ENCODE measurements at places on chromosomes 6 and 20. TPM values are rescaled to one million over a fixed set of nuclear protein-coding genes. Genes with fewer than 3 reads are reported as not detected.

GRCh38 chr6:170446841-170447560 is 106.1 kb downstream of the PSMB1 start:
- H3K4me1 ChIP-seq: no peaks in the 10 kb centered on the region
- H3K4me3 ChIP-seq: no peak overlapping the region
- H3K36me3 ChIP-seq: no peaks in the 10 kb centered on the region
- no peaks in the 10 kb centered on the region for H3K27me3 ChIP-seq
- DNase-seq: no peak

DNA sequence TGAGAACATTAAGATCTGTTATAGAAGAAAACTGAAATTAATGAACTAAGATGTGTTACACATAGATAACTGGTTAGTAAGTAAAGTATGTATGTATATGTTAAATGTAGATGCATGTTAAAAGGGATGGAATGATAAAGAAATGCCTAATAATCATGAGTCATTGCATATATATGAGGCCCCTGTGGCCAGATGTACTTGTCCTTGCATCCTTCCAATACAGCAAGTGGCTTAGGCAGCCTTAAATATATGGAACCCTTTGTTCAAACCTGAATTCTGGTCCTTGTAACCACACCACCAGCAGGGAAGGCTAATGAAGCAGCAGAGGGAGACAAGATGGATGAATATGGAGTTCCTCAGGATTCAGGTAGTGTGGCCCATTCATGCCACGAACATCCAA is 9.8 kb upstream of the AKAP7 start:
- DNase-seq: no peak
- no peaks in the 10 kb centered on the region for H3K27me3 ChIP-seq
- no peak overlapping the region for H3K4me3 ChIP-seq
- H3K4me1 ChIP-seq: no peaks in the 10 kb centered on the region

- no peaks in the 10 kb centered on the region for H3K27me3 ChIP-seq
- H3K4me1 ChIP-seq: no peaks in the 10 kb centered on the region
- no peak for DNase-seq
- H3K4me3 ChIP-seq: no peak overlapping the region
Observed at GRCh38 chr6:163122365-163122764, 292.2 kb upstream of the QKI start.

GRCh38 chr20:9886227-9886626 is 47.4 kb upstream of the PAK5 start:
- H3K4me3 ChIP-seq: no peak overlapping the region
- no peaks in the 10 kb centered on the region for H3K4me1 ChIP-seq
- no peak overlapping the region for H3K27ac ChIP-seq
- DNase-seq: no peak

GRCh38 chr20:12040261-12040660 is 122.6 kb downstream of the BTBD3 start:
- H3K4me3 ChIP-seq: no peak overlapping the region
- no peaks in the 10 kb centered on the region for H3K4me1 ChIP-seq
- H3K27ac ChIP-seq: no peak overlapping the region
- H3K36me3 ChIP-seq: no peaks in the 10 kb centered on the region
- no peak for DNase-seq
- no peaks in the 10 kb centered on the region for H3K27me3 ChIP-seq

CTCFL gene
- not detected for total RNA-seq

GTF2H4 gene
- total RNA-seq: 39.3 TPM

GRCh38 chr6:80742481-80742880 is 636.0 kb downstream of the BCKDHB start:
- H3K27ac ChIP-seq: no peak overlapping the region
- H3K27me3 ChIP-seq: no peaks in the 10 kb centered on the region
- peak; percentile 12 for DNase-seq
- no peaks in the 10 kb centered on the region for H3K4me1 ChIP-seq

GRCh38 chr6:6595952-6596351 is 7.4 kb downstream of the LY86 start:
- H3K36me3 ChIP-seq: no peaks in the 10 kb centered on the region
- no peak overlapping the region for H3K4me3 ChIP-seq
- no peaks in the 10 kb centered on the region for H3K27me3 ChIP-seq
- H3K4me1 ChIP-seq: no peaks in the 10 kb centered on the region
- DNase-seq: no peak
- H3K27ac ChIP-seq: no peak overlapping the region

GRCh38 chr6:14713008-14713960 is 532.6 kb upstream of the JARID2 start:
- H3K27ac ChIP-seq: no peak overlapping the region
- H3K36me3 ChIP-seq: no peaks in the 10 kb centered on the region
- no peaks in the 10 kb centered on the region for H3K27me3 ChIP-seq
- H3K4me3 ChIP-seq: no peak overlapping the region
- no peak for DNase-seq

OPRL1 gene
- 1.2 TPM for total RNA-seq

TSBP1 gene
- not detected for total RNA-seq

PEX3 gene
- total RNA-seq: 28.6 TPM

- no peak overlapping the region for H3K4me3 ChIP-seq
- H3K27ac ChIP-seq: no peak overlapping the region
- H3K4me1 ChIP-seq: no peaks in the 10 kb centered on the region
- H3K27me3 ChIP-seq: no peaks in the 10 kb centered on the region
Observed at GRCh38 chr6:137099689-137100403, 55.1 kb upstream of the IL20RA start.

DNA sequence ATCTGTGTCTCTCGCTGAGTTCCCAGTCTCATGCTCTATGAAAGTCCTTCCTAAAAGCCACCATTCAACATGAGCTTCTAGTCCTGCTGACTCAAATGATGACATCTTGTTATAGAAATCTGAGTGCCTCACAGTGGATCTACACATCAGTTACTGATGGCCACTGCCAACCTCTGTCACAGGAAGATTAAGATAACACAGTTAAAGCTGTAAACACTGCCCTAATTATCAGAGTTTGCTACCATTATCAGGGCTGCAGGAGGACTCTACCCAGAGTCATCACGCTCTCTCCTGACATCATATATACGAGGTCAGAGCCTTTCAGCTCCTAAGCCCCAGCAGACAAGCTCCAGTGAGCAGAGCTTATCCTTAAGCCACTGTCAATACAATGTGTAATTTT is 63.2 kb downstream of the HIVEP2 start:
- H3K27ac ChIP-seq: no peak overlapping the region
- H3K27me3 ChIP-seq: no peaks in the 10 kb centered on the region
- no peak for DNase-seq

- no peaks in the 10 kb centered on the region for H3K36me3 ChIP-seq
- H3K27me3 ChIP-seq: peaks cover 2% of the 10 kb centered on the region
- peak; percentile 64 for DNase-seq
- H3K4me1 ChIP-seq: no peaks in the 10 kb centered on the region
Observed at GRCh38 chr20:56247954-56248782, at the start of gene MC3R. TSS of gene MC3R (plus strand) at chr20:56248732. CDS start at chr20:56248844, 112 bp downstream.

DNA sequence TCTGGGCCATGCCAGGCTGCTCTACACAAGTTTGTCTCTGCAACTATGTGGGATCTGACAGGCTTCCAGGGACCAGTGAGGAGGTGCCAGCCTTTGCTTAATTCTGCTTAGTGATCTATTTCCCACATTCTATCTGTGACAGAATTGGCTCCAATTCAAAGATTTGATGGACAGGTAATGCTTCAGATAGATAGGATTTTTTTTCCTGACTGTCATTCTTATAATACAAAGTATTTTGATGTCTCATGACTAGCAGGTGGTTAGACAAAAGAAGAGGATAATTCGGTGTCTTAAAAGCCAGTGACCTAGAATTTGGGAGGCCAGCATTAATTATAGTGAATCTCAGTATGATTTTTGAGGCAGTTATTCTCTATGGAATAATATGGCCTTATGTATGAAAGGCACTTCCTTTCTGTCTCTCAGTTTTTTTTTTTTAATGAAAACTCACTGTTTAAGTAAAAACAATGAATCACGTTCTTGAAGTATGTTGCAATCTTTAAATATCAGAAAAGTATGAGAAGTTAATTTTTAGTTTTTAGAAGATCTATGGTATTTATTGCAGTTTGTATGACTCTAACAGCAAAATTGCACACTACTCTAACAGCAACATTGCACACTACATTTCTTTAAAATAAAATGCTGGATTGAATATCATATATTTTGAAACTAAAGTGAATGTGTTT is 43.7 kb downstream of the TMEM200A start:
- no peaks in the 10 kb centered on the region for H3K4me1 ChIP-seq

- peak overlapping the region; percentile 65 for H3K4me3 ChIP-seq
- H3K27me3 ChIP-seq: no peaks in the 10 kb centered on the region
- peak overlapping the region; percentile 81 for H3K27ac ChIP-seq
- peak; percentile 3 for DNase-seq
- peaks cover 9% of the 10 kb centered on the region for H3K36me3 ChIP-seq
Observed at GRCh38 chr6:33277663-33278391, 904 bp downstream of the B3GALT4 start.
